DMS79 (cell line): ENCODE measurements at places on chromosomes 4 and X.

DNA sequence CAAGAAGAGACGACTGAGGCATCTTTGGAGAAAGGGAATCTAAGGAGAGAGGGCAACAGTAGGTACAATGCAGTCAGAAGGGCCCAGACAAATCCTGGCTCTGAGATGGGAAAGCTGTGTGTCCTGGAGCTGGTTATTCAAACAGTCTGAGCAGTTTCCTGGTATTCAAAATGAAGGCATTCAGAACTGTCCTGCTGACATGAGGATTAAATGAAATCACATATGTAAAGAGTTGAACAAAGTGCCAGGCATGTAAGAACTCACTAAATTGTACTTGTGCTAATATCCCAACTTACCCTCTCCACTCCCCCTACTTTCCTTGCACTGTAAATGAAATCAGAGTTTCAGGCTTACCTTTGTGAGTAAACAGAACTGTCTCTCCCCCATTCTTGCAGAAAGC lies 60.9 kb upstream of the LDB2 start:
- DNase-seq: no peak

- DNase-seq: no peak
Observed at GRCh38 chrX:136736690-136737089, 44.0 kb downstream of the ARHGEF6 start.

DNA sequence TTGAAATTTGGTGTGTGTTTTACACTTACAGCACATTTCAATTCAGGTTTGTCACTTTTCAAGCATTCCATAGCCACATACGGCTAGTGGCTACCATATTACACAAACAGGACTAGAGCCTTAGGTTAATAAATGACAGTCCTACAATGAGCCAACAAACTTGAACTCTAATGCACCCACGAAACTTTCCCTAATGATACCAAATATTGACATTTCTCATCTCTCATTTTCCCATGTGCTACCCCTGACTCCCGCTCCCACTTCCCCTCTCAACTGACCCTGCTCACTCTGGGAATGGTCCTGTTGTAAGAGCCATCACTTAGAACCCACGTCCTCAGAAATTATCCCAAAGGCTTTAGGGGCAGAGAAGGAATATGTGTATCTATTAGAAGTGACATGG lies 4.9 kb upstream of the TLR10 start:
- DNase-seq: no peak

DNA sequence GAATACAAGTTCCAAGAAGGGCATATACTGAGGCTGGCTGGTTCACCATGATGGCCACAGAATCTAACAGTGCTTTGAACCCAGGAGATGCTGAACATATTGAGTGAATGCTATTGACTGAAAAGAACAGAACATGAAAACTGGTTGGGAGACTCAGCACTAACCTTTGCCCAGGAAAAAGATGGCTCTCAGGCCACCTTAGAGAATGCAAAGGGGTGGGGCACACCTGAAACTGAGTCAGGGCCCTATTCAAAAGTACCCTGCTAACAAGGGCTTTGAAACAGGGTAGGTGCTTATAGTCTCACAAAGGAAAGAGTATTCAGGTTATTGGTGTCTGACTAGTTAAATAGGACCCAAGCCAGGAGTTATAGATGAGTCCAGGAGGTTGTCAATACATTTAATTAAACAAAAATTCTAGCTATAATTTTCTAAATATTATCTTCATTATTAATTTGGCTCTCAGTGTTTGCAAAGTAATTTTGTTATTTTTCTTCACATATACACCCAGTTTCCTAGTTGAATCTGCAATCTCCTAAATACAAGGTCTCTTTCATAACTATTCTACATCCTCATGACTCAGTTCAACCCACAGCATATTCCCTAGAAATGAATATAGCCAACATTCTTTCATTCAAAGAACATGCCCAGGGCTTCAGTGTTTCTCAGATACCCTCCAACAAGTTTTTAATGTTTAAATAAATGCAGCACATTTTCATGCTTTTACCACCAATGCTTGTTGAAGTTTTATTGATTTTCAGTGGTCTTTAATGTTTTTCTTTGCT lies 144.2 kb upstream of the RAPGEF2 start:
- DNase-seq: no peak

DNA sequence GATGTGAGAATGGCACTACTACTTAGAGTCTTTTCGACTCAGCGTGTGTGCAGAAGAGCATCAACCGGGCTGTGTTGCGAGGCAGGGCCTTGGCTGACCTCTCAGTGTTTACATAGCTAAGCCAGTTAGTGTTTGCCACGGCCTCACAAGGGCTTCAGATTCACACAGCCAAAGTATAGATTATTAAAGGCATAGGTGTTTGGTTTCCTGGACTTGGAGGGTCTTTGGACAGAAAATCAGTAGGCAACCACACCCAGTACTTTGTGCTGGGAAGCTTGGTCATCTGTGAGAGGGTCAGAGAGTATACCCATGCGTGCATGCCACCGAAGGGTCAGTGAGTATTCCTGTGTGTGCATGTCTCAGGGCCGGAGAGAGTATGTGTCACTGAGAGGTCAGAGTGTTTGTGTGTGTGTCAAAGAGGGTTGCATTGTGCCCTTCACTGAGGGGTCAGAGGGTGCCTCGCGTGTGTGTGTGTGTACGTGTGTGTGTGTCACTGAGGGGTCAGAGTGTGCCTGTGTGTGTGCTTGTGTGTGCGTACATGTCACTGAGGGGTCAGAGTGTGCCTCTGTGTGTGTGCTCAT lies 69.7 kb upstream of the MSANTD1 start:
- DNase-seq: no peak

DNA sequence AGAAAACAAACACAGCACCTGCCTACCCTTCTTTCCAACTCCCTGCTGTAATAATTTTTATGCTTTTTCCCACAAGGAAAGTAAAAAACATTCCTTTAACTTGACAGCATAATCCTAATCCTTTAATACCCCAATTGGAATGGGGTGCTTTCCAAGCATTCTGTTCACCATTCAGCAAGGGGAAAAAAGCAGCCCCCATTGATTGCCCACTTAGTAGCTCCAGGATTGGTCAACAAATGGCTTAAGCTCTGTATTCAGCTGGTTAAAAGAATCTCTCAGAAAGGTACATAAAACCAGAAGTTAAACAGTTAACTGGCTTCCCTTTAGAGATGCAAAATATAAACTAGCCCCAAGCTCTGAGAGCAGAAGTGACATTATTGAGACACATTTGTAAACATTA lies 194.8 kb upstream of the ATOH1 start:
- DNase-seq: no peak
